ENCODE measurements at places on chromosomes 4 and X.

DNA sequence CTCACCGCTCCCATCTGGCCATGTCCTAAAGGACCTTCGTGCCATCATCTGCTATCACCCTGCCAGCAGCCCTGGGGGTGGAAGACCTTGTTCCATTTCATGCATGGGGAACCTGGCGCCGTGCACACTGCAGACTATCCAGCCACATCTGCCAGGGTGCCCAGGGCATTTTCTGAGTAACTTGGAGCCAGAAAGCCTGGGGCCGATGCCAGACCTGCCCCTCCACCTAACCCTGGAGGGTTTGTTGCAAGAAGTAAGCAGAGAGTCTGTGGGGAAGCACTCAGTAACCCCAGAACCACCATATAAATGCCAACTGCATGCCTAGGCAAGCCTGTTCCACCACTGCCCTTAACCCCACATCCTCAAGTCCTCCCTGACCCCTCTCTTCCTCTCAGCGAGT is 7.3 kb downstream of the HAUS7 start:
- DNase-seq: no peak

GRCh38 chr4:154044742-154045485 is 256.0 kb upstream of the SFRP2 start:
- DNase-seq: no peak

DNA sequence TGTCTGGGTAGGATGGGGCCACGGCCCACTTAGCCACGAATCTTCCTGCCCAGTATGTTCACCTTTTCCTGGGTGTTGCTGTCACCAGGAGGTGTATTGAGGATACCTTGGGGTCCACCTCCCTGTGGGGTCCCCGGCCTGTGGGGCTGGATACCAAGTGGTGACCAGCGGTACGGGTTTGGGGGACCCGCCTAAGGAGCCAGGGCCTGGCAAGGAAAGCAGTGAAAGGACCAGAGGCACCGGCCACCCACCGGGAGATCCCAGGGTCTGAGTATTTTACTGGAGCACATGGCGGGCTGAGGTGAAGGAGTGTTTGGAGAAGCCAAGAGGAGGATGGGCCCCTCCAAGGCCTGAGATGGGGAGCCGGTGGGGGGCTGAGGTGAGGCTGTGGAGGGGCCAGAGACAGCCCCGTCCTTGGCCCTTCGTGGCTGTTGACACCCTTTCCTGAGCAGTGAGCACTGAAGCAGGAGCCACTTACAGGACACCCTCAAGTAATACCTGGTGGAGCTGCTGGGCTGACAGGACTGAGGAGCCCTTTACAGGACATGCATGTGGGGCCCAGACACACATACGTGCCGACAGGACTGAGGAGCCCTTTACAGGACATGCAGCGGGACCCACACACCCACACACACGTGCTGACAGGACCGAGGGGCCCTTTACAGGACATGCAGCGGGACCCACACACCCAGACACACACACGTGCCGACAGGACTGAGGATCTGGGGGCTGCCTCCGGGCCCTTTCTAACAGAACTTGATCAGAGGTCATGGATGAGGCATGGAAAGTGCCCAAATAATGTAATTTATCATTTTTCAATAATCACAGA is 38.4 kb downstream of the TMEM271 start:
- no peak for DNase-seq

GRCh38 chr4:18007625-18008024 is 13.9 kb downstream of the LCORL start:
- no peak for DNase-seq

DNA sequence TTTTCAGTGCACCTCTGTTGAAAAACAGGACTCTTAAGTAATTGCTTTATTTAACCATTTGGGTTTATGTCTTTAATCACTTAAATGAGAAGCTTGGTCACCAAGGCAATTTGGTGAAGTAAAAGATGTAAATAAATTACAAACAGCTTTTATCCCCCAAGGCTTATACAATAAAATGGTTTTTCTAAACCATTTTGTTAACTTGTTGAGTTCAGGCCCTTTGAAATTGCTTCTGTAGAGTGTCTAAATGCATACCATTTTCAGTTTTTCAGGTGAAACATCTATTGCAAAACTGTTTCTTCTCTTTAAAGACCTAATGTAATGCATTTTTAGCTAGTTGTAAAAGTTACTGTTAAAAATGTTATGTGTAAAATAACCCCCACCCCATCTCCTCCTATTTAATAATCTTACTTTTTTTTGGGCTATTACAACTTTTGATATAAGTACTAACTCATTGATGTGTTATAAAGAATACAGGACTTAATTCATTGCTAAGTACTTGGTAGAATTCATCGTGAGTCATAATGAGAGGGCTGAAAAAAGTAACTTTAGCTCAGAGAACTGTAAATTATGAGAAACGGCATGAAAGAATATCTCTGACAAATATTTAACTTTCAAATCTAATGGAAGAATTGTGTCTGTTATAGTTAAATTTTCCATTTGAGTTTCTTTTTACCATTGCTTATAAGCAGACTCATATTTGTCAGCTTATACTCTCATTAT is 4.5 kb downstream of the RAPGEF2 start:
- no peak for DNase-seq

DNA sequence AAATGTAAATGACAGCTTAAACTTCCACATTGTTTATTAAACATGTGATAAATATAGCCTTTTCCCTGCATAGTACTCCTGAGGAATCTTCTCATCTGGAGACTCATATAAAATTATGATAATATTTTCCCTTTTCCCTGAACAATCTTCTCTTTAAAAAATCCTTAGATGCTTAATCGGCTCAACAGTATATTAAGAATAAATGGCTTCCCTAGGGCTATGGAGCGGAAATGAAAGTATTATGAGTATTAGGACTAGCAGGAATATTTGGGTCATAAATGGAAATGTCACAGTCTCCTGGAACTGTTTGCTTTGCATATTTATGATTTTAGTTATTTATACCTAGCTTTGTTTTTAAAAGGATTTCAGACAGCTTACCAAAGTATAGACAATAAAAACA is 200.7 kb upstream of the PDE5A start:
- no peak for DNase-seq

- DNase-seq: no peak
Observed at GRCh38 chrX:110267874-110268273, 50.0 kb downstream of the AMMECR1 start.

- DNase-seq: no peak
Observed at GRCh38 chr4:67158666-67159065, 386.6 kb downstream of the CENPC start.

DNA sequence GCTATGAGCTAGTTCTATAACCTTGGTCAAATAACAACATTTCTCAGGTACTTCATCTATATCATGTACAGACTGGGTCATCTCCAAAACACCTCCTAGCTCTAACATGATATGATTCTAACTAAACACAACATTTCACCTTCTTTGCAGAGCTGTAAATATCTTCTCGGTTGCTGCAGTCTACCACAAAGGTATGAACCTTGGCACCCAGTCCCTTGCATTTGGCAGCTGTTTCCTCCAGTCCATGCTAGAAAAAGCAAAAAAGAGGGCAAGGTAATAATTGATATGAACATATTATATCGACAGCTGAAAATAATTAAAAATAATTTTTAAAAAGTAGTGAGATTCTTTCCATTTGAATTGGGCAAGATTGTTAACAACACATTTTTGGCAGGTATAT is 8.9 kb downstream of the HSD17B11 start:
- no peak for DNase-seq

DNA sequence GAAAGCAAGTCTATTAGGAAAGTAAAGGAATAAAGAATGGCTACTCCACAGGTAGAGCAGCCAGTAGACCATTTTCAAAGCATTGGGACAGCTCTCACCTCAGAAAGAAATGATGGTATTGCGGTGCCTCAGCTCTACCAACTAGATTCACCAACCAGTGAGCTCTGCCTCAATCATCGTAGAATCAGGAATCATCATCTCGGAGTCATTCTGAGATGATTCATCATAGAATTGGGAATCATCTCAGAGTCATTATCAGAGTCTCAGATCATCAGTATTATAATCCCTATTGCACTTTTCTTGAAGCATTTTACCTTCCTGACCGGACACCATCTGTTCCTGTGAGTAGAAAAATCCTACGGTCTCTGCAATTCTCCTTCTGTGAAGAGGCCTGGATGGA is 17.5 kb upstream of the SAT1 start:
- DNase-seq: no peak

DNA sequence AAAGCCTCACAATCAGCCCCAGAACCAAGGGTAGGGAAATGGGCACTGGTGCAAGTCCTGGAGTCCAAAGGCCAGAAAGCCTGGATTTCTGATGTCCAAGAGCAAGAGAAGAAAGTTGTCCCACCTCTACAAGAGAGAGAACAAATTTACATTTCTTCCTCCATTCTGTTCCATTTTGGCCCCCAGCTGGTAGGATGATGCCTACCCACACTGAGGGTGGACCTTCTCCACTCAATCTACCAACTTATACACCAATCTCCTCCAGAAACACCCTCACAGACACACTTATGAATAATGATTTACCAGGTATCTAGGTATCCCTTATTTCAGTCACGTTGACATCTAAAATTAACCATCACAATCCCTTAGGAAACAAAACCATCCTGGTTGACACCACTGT is 367.8 kb upstream of the GRIA3 start:
- DNase-seq: no peak

DNA sequence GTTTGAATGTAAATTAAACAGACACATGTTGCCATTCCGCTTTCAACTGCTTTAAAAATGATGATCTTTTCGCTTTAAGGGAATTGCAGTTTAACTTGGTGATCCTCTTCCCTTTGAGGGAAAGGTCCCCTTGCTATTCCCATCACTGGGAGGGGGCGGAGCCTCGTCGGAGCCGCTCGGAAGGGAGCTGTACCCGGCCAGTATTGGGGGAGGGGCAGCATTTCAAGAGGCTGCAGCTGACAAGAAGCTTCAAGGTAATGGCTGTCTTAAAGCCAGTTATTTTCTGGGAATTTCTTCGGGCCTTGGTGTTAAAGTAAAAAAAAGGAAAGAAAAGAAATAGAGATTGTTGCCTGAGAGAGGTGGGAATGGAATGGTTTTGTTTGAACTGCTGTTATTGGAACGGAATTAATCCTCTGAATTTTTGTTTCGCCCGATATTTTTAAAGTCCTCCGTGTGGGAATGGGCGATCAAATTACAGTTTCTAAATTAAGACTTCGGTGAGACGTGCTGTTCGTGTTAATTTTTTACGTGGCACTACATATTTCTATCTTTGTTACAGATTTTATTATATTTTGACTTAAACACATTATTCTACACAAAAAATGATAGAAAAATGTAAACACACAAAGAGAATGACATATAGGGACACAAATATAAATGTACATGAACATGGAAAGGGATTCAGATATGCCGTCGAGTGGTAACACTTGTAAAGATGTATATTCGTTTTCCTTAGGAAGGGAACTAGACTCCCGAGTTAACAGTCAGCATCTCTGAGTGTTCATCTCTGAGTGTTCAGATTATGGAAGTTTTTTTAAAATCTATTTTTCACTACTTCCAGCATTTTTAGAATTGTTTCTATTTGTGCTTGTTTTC is 9.2 kb downstream of the PWWP3B start:
- no peak for DNase-seq

DNA sequence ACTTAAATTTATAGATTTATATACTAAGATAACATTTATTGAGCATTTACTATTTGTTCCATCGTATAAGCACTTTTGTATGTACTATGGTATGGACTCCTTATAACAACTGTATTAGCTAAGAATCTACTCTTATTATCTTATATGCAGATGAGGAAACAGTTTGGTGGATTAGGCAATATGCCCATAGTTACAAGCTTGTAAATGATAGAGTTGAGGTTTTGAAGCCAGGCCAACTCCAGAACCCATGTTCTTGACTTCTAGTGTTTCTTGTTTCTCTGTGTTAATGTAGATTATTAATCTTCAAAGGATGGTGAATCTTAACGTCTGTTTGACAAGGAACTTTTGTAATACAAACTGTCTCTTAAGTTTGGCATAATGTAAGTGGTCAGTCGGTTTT is 71.3 kb downstream of the STIM2 start:
- no peak for DNase-seq

GRCh38 chrX:129744861-129745321 is 6.1 kb downstream of the XPNPEP2 start:
- peak; percentile 57 for DNase-seq

GRCh38 chrX:130775849-130776248 is 127.2 kb downstream of the ENOX2 start:
- no peak for DNase-seq

- no peak for DNase-seq
Observed at GRCh38 chrX:2712428-2712827, 21.3 kb downstream of the CD99 start.

- DNase-seq: no peak
Observed at GRCh38 chr4:145414841-145415240, 66.8 kb upstream of the SMAD1 start.

- no peak for DNase-seq
Observed at GRCh38 chrX:149515954-149516602, 11.0 kb upstream of the IDS start.

DNA sequence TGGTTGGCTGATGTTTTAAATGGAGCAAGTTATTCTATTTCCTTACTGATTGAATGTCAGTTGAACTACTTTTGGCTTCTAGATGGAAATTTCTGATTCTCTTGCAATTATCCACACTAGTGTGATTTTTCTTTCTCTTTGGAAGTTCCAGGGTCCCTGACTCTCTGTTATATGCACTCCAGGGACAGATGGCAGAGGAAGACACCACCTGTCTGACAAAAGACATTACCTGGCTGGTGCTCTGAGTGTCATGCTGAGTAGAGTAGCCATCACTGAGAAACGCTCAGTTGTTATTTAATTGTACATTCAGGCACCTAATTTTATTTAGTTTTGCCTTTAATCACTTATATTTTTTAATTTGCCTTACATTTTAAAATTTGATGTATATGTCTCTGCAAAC is 105.4 kb upstream of the TLL1 start:
- no peak for DNase-seq

- DNase-seq: peak; percentile 17
Observed at GRCh38 chr4:25767877-25768725, 94.7 kb downstream of the SEL1L3 start.

DNA sequence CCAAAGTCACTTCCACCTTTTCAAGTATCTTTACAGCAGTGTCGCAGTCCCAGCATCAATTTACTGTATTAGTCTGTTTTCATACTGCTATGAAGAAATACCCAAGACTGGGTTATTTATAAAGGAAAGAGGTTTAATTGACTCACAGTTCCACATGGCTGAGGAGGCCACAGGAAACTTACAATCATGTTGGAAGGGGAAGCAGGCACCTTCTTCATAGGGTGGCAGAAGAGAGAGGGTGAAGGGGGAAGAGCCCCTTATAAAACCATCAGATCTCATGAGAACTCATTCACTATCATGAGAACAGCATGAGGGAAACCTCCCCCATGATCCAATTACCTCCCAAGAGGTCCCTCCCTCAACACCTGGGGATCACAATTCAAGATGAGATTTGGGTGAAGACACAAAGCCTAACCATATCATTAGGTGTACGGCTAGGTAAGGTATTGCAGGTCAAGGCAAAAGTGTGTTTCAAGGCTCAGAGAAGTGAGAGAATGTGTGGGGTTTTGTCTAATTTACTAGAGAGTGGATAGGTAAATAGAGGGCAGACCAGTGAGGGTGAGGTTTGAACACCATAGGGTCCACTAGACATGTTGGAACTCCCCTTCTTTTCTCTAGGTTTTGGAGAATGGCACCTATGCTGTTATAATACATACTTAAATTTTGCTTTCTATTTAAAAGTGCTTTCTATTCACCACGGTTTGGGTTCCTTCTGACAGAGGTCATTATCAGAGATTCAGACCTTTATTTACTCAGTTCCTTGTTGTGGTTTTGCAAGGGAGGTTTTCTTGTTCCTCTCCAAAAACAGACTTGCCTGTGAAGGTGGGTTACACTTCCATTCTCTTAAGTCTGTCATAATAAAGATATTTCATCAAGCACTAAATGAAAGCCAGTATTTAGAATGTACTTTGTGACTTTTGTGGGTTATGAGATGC is 186.6 kb downstream of the CPEB2 start:
- no peak for DNase-seq

GRCh38 chr4:148034813-148035212 is 302.9 kb downstream of the ARHGAP10 start:
- DNase-seq: no peak
